ENCODE measurements at places on chromosomes 2 and 18.

GRCh38 chr2:28896906-28897305 lies 2.4 kb downstream of the WDR43 start:
- no peak for DNase-seq

GRCh38 chr18:54906331-54907185 lies 52.7 kb downstream of the CCDC68 start:
- DNase-seq = no peak

DNA sequence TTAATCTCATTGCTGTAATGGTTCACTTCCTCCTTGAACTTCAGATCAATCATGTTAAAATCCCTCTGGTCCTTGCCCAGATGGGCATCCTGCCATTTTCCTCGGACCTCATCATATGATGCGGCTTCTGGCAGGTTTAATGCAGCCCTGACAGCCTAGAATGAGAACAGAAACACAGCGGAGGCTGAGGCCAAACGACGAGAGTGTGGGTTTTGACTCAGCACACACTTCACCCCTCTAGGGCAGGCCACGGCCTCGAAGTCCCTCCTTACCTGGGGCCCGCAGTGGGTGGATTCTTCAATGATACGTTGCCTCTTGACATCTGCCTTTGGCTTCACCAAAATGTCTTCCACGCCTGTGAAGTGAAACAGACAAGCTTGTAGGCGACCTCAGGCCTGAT lies 56.8 kb downstream of the POLR1A start:
- no peak for DNase-seq

DNA sequence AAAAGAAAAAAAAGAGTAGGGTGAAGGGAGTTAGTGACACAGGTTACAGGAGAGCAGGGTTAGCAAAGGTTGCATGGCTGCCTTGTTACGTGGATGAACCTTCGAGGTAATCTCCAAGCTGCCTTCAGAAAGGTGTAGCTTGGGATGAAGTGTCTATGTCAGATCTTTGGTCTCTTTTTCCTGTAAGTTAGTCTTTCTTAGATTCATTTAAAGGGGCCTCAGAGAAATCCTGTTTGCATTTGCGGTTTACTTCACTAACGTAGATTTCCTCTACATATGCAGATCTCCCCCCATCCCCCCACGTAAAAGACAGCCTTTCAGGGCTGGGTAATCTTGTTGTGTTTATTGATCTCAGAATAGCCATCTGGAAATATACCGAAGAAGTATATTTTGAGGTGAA lies 83.7 kb downstream of the MTA3 start:
- DNase-seq = no peak

GRCh38 chr2:10960606-10961489 lies 49.1 kb downstream of the KCNF1 start:
- no peak for DNase-seq

DNA sequence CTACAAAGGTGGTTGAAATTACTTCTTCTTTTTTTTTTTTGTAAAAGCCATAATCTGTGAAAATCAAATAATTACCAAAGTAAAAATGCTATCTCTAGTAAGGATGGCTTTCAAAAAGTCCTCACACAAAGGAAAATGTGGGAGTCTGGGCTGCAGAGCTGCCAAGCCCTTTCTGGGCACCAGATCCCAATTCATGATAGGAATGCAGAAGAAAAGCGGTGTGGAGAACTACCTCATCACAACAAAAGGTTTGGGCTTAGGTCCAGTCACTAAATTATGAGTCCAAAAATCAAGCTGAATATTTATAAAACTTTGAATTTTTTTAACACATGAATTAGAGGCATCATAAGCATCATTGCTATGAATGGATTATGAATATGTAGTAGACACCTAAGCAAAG lies 30.8 kb upstream of the EPHA4 start:
- DNase-seq = no peak

DNA sequence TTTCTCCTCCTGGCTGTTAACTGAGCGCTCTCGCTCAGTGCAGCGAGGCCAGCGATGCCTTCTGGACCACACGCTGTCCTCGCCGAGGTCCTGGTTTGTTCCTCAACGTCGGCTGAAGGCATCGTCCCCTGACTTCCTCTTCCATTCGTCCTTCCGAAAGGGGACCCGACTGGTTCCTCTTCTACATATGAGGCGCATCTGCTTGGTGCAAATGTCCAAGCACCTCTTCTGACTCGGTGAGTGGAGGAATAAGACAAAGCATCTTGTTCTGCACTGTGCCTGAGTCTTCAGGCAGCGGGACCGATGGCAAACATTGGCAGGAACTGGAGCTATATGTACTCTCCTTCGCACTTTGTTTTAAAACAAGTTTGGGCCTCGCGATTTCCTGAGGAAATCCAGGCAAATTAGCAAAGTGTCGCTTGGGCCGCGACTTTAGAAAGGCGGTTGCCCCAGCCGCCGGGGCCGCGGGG lies 621 bp upstream of the KCNS3 start:
- DNase-seq = peak; percentile 33

DNA sequence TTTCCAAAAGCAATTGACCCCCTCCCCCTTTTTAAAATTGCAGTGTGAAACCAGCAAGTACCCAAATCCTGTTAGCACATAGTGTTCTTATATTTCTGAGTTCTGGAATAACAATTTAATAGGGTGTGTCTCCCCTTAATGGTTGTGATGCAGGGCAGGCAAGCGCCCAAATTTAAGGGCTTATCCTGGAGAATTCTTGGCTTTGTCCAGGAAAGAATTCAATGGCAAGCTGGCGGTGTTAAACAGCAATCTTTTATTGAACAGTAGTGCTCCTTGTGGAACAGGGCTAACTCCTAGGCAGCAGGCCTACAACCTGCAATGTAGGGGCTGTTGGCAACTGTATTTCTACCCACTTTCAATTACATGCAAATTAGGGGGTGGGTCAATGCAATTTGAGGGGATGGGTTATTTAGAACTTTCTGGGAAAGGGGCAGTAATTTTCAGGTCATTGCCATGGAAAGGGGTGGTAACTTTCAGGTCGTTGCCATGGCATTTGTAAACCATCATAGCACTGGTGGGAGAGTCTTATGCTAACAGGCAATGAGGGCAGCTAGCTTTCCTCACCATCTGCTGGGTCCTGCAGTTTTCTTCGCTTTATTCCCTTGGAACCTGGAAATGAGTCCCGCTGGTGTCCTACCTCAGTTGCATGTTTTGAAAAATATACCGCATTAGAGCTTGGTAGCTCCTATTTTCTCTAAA lies 149.0 kb upstream of the KCTD1 start:
- no peak for DNase-seq

- DNase-seq = no peak
These were observed 58.7 kb downstream of the TMEM18 start for GRCh38 chr2:618422-618990.

DNA sequence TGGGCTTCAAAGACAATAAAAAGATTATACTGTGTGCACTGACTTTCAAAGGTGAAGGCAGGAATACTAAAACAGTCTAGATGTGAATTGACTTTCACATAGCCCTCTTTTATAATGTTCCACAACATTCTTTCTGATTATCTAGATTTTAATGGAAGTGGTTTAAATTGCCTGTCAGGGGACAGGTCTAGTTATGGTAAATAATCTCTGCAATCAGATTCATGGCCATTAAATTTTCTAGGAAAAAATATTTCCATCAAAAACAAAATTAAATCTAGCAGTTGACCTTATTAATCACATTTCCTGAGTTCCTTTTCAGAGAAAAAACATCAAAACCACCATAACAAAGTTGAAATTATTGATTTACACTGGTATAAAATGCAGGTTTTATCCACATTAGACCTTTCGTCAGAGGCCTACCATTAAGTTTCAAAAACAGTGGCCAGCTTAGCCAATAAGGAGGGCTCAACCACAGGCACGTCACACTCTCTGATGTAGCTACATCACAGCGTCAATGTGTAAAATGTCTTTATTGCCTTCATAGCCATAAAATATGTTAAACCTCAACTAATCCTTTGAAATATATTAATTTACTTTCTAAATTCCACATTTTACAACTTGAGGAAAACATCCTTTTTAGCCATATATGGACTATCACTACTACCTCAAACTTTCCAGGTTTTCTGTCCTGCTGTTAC lies 79.4 kb downstream of the NOL10 start:
- no peak for DNase-seq
